ENCODE measurements at places on chromosomes 3 and 15.

- DNase-seq: no peak
These were observed 10.5 kb downstream of the ABI3BP start for GRCh38 chr3:100982710-100983109.

GRCh38 chr3:73614419-73614818 is 10.3 kb downstream of the PDZRN3 start:
- DNase-seq: peak; percentile 14

- DNase-seq: no peak
These were observed 39.1 kb upstream of the TM4SF19 start for GRCh38 chr3:196377321-196377720.

- DNase-seq: peak; percentile 14
These were observed at the start of gene FGF7 for GRCh38 chr15:49423021-49423420. Gene FGF7, plus strand, starts transcription at chr15:49423242. Its CDS starts 1,056 bp downstream, at chr15:49424298.

DNA sequence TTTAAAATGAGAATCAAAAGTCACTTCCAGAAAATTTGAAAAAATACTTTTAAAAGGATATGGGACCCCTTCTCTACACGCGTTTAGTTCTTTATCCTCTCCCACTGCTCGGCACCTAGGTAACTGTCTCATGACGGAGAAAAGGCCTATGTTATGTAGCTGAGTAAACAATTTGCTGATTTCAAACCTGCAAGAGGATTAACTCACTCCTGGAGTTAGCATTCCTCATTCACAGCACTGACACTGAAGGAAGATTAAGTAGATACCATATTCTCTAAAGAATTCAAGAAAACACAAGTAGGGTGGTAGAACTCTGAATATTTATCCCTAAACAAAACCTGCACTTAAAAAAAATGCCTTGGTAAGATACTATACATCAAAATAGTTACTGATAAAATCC is 30.2 kb upstream of the PYGO1 start:
- no peak for DNase-seq

- no peak for DNase-seq
These were observed 13.3 kb downstream of the GRAMD2A start for GRCh38 chr15:72184165-72184811.

Data from NB4 (cell line).